ENCODE measurements at places on chromosomes 6 and 20. TPM values are rescaled to one million over a fixed set of nuclear protein-coding genes. Genes with fewer than 3 reads are reported as not detected.
A peak's percentile ranks its signal among the peaks of the same experiment; 100 is the strongest.

GRCh38 chr6:5484692-5485091, 223.4 kb downstream of the FARS2 start:
- H3K27ac ChIP-seq: no peak overlapping the region
- peaks cover 12% of the 10 kb centered on the region for H3K4me1 ChIP-seq

- H3K27me3 ChIP-seq: no peaks in the 10 kb centered on the region
- no peak overlapping the region for H3K4me3 ChIP-seq
- no peak overlapping the region for H3K27ac ChIP-seq
Observed at GRCh38 chr6:72151742-72152141, 265.4 kb downstream of the RIMS1 start.

DNA sequence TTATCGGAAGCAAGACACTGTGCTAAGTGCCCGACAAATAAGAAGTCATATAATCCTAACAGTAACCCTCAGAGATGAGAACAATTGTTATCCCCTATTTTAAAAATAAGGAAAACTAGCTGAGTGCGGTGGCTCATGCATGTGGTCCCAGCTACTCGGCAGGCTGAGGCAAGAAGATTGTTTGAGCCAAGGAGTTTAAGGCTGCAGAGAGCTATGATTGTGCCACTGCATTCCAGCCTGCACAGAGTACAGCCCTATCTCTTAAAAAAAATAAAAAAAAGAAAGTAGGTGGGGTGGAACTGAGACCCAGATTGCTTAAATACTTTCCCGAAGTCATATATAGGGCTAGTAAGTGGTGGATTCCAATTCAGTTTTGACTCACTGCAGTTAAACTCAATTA, 84.7 kb downstream of the UST start:
- no peak overlapping the region for H3K4me3 ChIP-seq
- H3K27me3 ChIP-seq: peaks cover 3% of the 10 kb centered on the region
- no peaks in the 10 kb centered on the region for H3K36me3 ChIP-seq

- no peak for DNase-seq
- peaks cover 74% of the 10 kb centered on the region for H3K4me1 ChIP-seq
- H3K36me3 ChIP-seq: no peaks in the 10 kb centered on the region
- H3K27ac ChIP-seq: peak overlapping the region; percentile 66
Observed at GRCh38 chr20:50343125-50343489, 152.5 kb downstream of the CEBPB start.

- H3K27me3 ChIP-seq: no peaks in the 10 kb centered on the region
- no peak overlapping the region for H3K27ac ChIP-seq
- H3K4me3 ChIP-seq: no peak overlapping the region
- no peaks in the 10 kb centered on the region for H3K4me1 ChIP-seq
Observed at GRCh38 chr20:13492001-13492481, 146.7 kb downstream of the TASP1 start.

DNA sequence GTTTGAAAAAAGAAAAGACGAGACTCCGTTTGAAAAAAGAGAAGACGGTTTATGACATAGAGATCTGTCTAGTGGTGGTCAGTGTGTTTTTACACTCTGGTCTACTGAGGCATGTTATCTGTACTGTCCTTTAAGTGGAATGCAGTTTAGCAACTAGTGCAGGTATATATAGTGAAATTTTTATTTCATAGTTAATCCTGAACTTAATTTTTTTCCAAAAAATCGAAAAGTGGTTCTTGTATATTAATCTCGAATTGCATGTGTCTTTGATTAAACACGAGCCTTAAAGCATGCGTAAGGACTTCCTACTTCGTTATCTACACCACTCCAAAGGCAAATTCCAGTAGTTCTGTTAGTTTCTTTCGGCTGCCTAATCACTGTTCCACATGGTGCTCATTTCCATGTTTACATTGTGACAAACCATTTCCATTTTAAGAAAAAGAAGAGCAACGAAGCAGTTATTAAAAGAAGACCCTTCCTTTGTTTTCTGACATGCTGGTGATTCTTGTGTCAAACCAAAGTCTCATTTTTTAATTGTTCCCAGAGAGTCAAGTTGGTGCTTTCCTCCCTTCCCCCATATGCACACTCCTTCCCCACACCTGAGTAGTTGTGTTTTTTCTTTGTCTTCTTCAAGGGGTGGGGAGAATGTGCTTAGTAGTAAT, 2.3 kb downstream of the SNX9 start:
- H3K36me3 ChIP-seq: peaks cover 5% of the 10 kb centered on the region
- no peaks in the 10 kb centered on the region for H3K27me3 ChIP-seq
- peak overlapping the region; percentile 84 for H3K4me3 ChIP-seq
- peaks cover 26% of the 10 kb centered on the region for H3K4me1 ChIP-seq
- DNase-seq: no peak

DNA sequence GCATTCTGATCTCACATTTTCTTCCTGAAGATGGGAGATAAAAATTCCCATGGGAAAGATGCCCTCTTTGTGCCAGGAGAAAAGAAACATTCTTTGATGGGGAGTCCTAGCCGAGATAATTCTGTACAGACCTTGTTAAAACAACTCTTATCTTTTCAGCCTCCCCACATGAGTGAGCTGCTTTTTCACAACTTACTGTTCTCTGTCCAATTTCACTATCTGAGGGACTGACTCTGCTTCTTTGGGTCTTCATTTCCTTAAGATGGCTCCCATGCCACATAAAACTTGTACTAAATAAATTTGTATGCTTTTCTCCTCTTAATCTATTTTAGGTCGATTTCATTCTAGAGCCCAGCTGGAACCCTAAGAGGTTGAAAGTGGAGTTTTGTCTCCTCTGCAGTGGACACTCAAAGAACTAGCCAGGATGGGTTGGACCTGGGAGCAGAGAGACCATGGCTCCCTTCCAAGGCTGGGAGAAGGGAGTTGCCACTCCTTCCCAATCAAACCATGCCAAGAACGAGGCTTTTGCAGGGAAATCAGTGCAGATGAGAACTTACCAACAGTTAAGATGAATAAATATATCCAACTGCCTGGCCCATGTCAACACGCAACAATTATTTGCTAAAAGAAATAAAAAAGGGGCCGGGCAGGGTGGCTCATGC, 285.8 kb upstream of the SULF2 start:
- H3K4me3 ChIP-seq: no peak overlapping the region
- no peak overlapping the region for H3K27ac ChIP-seq
- peaks cover 6% of the 10 kb centered on the region for H3K27me3 ChIP-seq
- H3K4me1 ChIP-seq: peaks cover 4% of the 10 kb centered on the region
- no peak for DNase-seq

DNA sequence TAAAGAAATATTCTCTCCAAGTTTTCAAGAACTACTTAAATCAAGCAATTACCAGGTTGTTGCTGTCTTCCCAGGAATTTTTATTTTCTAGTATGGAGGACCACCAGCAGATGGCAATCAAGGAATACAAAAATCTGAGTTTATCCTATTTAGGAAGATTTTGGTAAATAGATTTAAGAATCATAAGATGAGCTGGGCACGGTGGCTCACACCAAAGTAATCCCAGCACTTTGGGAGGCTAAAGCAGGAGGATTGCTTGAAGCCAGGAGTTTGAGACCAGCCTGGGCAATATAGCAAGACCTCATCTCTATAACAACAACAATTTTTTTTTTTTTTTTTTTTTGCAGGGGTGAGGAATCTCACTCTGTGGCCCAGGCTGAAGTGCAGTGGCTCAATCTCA, 19.3 kb upstream of the SEC63 start:
- H3K4me1 ChIP-seq: peaks cover 14% of the 10 kb centered on the region
- peaks cover 2% of the 10 kb centered on the region for H3K36me3 ChIP-seq
- DNase-seq: no peak
- H3K27me3 ChIP-seq: peaks cover 15% of the 10 kb centered on the region
- no peak overlapping the region for H3K27ac ChIP-seq

The ACTL10 gene
- 4.9 TPM for total RNA-seq

The BTN1A1 gene
- not detected for total RNA-seq
